GOT3 (cell line): ENCODE measurements at places on chromosomes 16 and 17.

- no peak for DNase-seq
Measured at GRCh38 chr16:86598607-86599565, 20.5 kb downstream of the FOXL1 start.

DNA sequence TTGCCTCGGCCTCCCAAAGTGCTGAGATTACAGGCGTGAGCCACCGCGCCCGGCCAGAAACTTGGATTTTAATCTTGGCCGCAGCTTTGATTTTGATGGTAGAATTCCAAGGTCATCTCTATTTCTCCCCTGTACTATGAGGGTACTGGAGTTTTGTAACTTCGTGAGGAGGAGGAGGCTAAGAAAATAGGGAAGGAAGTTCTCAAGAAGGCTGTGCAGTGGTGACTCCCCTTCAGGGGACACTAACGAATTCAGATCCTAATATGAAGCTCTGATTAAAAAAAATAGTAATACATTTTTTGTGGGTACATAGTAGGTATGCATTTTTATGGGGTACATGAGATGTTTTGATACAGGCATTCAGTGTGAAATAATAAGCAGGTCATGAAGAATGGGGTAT is 55.9 kb downstream of the LDHD start:
- DNase-seq: no peak

DNA sequence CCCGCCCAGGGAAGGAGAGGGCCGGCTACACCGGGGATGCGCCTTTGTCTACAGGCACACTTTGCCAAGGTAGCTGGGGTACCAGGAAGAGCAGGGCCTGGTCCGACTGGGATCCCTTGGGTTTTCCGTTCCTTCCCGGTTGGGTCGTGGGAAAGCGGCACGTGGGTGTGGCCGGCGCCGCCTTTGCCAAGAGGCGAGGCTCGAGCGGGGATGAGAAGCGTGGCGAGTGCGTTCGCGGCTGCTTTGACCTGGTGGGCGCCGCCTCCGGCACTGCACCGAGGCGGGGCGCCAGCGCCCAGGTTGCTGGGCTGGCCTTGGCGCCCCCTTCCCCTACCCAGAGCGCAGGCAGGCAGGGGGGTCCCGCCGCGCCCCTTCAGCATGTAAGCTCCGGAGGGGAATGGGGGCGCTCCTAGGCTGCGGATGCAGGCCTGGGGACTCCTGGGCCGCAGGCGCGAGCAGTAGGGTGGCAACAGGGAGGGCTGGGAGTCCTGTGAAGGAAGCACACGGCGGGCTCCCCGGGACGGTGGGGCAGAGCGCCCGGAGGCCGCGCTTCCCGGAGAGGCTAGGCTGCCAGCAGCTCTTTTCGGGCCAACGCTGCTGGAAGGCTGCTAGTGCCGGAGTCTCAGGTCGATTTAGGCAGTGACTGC is 2.0 kb downstream of the HAS3 start:
- no peak for DNase-seq

GRCh38 chr17:72025113-72025512 is 95.7 kb upstream of the SOX9 start:
- no peak for DNase-seq
